Left kidney (tissue), 8 donors: ENCODE measurements at places on chromosomes 3 and 15. TPM values are rescaled to one million over a fixed set of nuclear protein-coding genes. Genes with fewer than 3 reads are reported as not detected.
A peak's percentile ranks its signal among the peaks of the same experiment; 100 is the strongest.

DNA sequence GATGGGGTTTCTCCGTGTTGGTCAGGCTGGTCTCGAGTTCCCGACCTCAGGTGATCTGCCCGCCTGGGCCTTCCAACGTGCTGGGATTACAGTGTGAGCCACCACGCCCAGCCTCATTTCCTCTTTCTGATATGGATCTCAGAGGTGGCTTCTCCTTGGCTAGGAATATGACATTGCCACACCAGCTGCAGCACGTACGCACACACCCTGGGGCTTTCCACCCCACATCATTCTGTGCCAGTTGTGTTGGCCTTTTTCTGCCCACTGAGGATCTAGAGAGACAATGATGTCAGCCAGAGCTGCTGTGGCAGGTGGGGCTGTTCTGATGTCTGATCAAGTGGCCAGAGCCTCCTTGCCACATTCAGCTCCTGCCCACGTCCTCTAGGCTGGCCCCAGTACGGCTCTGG, 29.0 kb downstream of the TMEM45A start:
- no peak for DNase-seq

DNA sequence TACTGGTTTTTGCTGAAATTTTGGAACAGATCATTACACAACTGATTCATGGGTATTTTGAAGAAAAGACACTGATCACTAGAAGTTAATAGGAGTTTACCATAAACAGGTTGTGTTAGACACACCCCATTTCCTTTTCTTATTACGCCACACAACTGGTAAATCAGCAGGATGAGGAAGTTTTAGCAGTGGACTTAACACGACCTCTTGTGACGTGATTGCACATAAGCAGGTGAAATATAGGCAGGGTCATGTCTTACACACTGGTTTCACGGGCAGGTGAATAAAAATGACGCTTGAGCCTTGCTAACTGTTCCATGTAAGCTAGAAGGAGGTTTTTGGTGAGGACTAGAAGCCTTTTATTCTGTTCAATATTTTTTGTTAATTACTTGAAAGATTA, 27.1 kb upstream of the TPRG1 start:
- DNase-seq = peak; percentile 50

GRCh38 chr15:93241696-93242585, 152.9 kb upstream of the RGMA start:
- no peak for DNase-seq

Gene CHSY1
- 47.1 TPM for polyA plus RNA-seq

GRCh38 chr3:153897842-153898241, 223.3 kb upstream of the ARHGEF26 start:
- DNase-seq = no peak
